T-helper 17 cell (primary cell): ENCODE measurements at places on chromosomes 12 and 14. TPM values are rescaled to one million over a fixed set of nuclear protein-coding genes. Genes with fewer than 3 reads are reported as not detected.

GRCh38 chr14:68795597-68796417 lies 2.9 kb upstream of the ZFP36L1 start:
- DNase-seq = peak; percentile 74

- DNase-seq = no peak
These were observed 51.2 kb downstream of the ACSS3 start for GRCh38 chr12:81128930-81129554.

- no peak for DNase-seq
These were observed 751 bp downstream of the P3H3 start for GRCh38 chr12:6828781-6829535.

- DNase-seq = no peak
These were observed 174.2 kb upstream of the ATP2B1 start for GRCh38 chr12:89882792-89883191.

GRCh38 chr14:77541905-77542304 lies 43.3 kb upstream of the ISM2 start:
- no peak for DNase-seq

- DNase-seq = no peak
These were observed 146.0 kb downstream of the FSCB start for GRCh38 chr14:44361083-44361482.

DNA sequence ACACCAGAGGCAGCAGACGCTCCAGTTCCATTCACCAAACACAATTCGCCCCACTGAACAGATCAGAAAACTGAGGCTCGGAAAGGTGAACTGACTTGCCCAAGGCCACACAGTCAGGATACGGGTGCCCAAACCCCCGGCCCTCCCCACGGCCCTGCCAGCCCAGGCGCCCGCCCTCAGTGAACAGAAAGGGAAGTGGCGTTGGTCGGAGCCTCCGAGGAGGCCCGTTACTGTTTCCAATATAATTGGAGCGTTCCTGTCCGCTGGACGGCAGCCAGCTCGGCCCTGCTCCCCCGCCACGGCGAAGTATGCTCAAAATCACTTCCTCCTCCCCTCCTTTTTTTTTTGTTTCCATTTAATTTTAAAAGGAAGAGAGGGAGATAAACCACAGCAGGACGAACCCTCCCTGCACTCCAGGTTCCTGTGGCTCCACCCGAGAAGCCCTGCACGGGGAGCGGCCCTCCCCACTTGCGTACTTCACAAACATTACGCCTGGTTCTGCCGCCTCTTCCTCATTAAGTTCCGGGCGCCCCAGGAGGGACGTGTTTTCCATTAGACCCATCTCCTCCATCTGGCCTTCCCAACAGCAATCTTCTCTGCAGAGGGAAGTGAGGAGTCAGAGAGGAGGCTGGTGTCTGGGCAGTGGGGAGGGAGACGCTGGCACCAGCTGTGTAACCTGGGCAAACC lies 61.1 kb downstream of the NCOR2 start:
- no peak for DNase-seq

- no peak for DNase-seq
These were observed 41.3 kb upstream of the WDR89 start for GRCh38 chr14:63682727-63683593.

Gene STXBP6
- total RNA-seq = not detected

Gene MIP
- total RNA-seq = not detected

Gene LMO3
- not detected for total RNA-seq

Gene MON2
- total RNA-seq = 71.0 TPM
